Activated T-helper 17 cell treated with anti-CD3 and anti-CD28 coated beads, Interleukin-2, amount 50 U/mL, for 72 hours (primary cell): ENCODE measurements at places on chromosomes 7 and 10. TPM values are rescaled to one million over a fixed set of nuclear protein-coding genes. Genes with fewer than 3 reads are reported as not detected.

The PSD gene
- total RNA-seq: 3.0 TPM

The VDAC2 gene
- 211 TPM for total RNA-seq

The AMZ1 gene
- 0.69 TPM for total RNA-seq

The CUX1 gene
- total RNA-seq: 13.8 TPM

The IFIT1B gene
- total RNA-seq: not detected

GRCh38 chr7:28083164-28083997 lies 97.2 kb downstream of the JAZF1 start:
- no peak for ATAC-seq

DNA sequence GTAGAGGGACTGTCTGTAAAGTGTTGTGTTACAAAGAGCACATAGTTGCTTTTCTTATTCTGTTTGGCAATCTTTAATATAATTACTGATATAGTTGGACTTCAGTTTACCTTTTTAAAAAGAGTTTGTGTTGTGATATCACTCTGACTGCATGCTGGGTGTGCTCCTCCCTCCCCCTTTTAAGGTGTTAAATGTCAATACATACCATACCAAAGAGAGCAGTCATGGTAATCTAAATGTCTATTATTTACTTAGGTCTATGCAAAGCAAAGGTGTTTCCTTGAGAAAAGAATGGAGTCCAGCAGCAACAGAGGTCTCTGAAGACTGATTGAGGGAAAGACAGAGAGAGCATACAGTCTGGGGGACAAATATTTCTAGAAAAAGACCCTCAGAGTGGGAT lies 275.1 kb upstream of the NRP1 start:
- no peak for ATAC-seq

DNA sequence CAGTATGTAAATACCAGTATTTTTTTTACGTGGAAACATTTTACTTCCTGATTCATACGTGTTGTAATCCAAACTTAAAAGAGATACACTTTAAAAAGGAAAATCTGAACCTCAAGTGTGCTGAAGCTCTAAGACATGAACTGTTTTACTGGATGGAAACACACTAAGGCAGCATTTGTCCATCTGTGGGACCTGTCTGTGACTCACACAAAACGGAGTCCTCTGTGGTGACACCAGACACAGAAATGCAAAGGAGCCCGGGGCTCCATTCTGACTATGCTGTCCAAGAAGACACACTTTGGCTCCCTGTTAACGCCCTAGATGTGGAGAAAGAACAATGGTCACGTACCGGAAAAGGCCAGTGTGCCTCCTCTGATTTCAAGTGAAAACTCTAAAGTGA lies 23.9 kb downstream of the RNF133 start:
- no peak for ATAC-seq

GRCh38 chr10:100824886-100825285 lies 79.5 kb downstream of the PAX2 start:
- ATAC-seq: no peak

- ATAC-seq: no peak
Measured at GRCh38 chr7:101950450-101951119, 133.2 kb downstream of the CUX1 start.
